ENCODE measurements at places on chromosomes 5 and 9.

- H3K36me3 ChIP-seq = no peaks in the 10 kb centered on the region
- peaks cover 8% of the 10 kb centered on the region for H3K4me1 ChIP-seq
- no peaks in the 10 kb centered on the region for H3K27me3 ChIP-seq
Observed at GRCh38 chr9:69089491-69089890, 53.9 kb downstream of the FXN start.

DNA sequence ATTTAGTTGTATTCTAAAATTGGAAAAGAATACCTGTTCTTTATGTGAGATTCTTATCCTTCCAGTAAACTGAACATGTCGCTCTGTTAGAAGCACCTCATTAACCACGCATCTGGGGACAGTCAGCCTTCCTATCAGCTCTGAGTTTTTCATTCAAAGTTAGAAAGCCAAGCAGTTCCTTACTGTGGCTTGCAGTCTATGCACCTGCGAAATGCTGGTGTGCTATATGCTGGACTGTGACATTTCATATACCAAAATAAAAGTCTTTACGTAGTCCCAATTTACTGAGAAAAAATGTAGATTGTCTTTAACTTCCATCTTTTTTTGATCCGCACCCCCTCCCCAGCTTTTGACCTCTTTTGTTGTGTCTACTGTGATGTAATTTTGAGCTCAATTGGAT lies 4.3 kb downstream of the ANP32B start:
- peaks cover 25% of the 10 kb centered on the region for H3K36me3 ChIP-seq
- no peak overlapping the region for H3K4me3 ChIP-seq
- H3K4me1 ChIP-seq = no peaks in the 10 kb centered on the region
- H3K27ac ChIP-seq = no peak overlapping the region
- DNase-seq = no peak

GRCh38 chr9:136091582-136092352 lies 3.3 kb downstream of the NACC2 start:
- peaks cover 9% of the 10 kb centered on the region for H3K27me3 ChIP-seq
- H3K27ac ChIP-seq = no peak overlapping the region
- H3K4me3 ChIP-seq = no peak overlapping the region

GRCh38 chr5:72234265-72234700 lies 85.8 kb downstream of the MRPS27 start:
- H3K27me3 ChIP-seq = no peaks in the 10 kb centered on the region
- H3K4me3 ChIP-seq = no peak overlapping the region
- no peak for DNase-seq
- H3K36me3 ChIP-seq = peaks cover 60% of the 10 kb centered on the region
- H3K4me1 ChIP-seq = peaks cover 4% of the 10 kb centered on the region
